ENCODE measurements at places on chromosomes 7 and 10. TPM values are rescaled to one million over a fixed set of nuclear protein-coding genes. Genes with fewer than 3 reads are reported as not detected.

DNA sequence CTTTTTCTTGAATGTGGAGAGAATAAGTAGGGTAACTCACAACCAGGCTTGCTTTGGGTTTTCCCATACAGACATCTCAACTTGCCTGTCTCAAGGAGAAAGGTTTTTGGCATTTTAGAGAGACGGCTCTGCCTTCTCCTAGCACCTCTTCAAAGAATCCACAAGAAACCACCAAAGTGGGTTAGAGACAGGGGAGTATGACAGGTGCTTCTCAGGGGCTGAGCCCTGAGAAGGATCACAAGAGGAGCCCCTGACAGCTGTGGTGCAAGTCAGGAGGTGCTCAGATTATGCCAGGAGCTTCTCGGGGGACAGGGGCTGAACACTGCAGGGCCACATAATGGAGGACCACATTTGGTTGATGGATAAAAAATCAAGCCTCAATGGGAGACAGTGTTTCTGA lies 170.8 kb upstream of the LYZL2 start:
- no peak for DNase-seq

DNA sequence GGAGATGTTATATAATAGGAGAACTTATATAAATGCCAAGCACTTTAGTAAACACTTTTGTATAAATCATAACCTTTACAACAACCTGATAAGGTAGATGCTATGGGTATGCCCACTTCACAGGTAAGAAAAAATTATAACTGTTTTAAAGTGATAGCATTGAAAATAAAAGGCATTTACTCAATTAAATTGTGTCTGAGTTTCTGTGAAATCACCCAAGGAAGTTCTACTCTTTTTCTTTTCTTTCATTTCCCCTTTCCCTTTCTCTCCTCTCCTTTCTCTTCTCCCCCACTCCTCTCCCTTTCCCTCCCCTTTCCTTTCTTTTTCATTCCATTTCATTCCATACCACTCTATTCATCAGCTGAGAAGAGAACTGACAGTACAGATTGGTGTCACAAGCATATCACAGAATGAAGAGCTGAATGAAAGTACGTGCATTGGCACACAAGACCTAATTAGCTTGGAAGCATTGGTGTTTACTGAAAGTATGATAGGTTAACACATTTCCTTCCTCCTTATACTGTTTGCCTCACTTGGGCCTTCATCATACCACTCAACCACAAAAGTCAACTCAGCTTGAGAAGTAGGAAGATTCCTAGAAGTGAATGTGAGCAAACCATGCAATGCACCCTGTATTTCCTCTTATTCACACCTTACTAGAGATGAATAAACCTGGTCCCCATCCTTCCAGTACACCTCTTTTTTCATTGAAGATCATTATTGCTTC lies 117.9 kb upstream of the AGR3 start:
- no peak for DNase-seq

DNA sequence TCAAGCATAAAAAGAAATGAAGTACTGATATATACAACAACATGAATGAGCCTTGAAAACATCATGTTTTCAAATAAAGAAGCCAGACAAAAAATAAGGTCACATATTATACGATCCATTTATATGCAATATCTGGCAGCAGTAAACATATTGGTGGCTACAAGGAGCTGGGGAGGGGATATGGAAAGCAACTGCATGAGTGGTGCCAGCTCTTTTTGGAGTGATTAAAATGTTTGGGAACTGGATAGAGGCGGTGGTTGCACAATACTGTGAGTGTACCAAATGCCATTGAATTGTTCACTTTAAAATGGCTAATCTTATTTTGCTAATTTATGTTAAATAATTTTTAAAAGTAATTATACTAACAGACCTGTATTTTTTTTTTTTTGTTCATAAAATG lies 481.7 kb downstream of the PCDH15 start:
- no peak for DNase-seq

- DNase-seq, result no peak
Measured at GRCh38 chr10:125881192-125881591, at the start of gene DHX32. TSS of gene DHX32 (minus strand) at chr10:125881292. CDS start at chr10:125880824, 468 bp downstream.

GRCh38 chr7:101179117-101179516 lies 976 bp downstream of the NAT16 start:
- DNase-seq, result no peak

GRCh38 chr7:41097501-41097900 lies 605.4 kb downstream of the INHBA start:
- no peak for DNase-seq

DNA sequence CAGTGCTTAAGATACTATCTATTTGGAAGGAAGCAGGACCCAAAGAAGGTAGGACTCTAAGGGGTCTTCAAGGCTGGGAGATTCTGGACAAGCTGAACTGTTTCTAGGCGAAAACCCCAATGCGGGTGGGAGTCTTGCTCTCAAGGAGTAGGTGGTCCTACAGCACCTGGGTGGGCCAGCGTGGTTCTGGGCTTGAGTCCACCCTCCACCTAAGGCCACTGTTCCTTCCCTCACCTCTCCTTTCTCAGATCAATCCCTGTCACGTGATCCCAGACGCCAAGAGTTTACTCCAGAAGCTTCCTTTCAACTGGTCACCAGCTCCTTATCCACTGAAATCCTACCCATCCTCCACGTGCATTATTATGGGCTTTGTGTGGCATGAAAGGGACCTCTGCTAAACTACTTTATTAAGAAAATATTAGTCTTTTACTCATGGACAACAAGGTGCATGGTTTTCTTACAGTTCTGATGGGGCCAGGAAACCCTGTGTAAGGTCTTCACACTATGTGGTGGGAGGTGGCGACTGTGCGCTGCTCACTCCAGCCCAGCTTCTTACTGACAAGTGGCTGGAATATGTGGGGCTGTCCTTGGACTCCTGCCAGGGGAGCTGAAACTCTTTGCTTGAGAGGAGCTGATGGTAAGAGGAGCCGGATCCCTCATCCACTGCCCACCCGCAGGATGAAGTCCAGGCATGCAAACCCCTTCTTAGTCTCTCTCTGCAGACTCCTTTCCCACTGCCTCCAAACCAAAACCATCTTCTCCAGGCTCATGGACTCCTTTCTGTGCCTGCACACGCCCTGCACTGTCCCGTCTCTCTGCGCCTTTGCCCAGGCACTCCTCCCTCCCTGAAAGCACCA lies 1.6 kb downstream of the ZNF746 start:
- no peak for DNase-seq

CPED1 gene
- total RNA-seq, result not detected

DNA sequence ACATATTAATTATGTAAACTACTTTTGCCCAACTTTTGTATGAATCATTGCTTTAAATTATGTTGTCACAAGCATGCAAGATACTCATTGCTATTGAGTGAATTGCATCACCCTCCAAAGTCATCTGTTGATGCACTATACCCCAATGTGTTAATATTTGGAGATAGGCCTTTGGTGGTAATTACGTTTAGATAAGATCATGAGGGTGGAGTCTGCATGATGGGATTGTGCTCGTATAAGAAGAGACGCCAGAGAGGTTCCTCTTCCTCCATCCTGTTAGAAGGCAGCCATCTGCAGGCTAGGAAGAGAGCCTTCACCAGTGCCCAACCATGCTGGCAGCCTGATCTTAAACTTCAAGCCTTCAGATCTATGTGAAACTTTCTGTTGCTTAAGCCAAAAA lies 95.3 kb upstream of the MAGI2 start:
- no peak for DNase-seq

DNA sequence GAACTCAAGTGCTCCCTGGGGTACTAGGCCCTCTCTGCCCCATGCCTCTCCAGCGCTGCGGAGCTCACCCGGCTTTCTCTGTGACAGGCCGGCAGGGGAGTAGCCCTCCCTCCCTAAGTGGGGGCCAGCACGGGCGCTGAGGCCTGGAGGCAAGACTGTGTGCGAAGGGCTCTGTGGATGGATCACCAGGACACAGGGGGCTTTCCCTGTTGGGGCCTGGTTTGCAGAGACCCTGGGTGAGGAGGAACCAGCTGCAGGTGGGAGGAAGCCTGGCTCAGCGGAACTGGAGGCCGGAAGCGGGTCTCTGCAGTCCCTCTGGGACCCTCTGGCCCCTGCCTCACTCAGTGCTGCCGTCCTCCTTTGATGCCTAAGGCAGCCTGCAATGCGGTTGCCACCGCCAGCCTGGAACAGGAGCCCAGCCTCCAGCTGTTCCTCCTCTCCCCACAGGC lies 106.0 kb downstream of the CYTH3 start:
- no peak for DNase-seq

GRCh38 chr10:13740461-13740860 lies 153.7 kb downstream of the PRPF18 start:
- no peak for DNase-seq
